ENCODE measurements at places on chromosomes 4 and X.

DNA sequence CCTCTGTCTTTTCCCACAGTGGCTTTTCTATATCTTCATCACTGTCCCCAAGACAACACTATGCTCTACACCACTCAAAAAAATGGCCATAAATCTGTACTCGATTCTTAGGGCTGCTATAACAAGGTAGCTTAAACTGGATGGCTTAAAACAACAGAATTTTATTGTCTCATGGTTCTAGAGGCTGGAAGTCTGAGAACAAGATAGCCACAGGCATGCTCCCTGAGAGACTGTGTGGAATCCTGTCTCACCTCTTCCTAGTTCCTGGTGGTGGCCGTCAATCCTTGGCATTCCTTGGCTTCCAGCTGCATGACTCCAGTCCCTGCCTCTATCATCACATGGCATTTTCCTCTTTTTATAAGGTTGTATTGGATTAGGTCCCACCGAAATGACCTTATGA, 70.7 kb upstream of the DCLK2 start:
- DNase-seq = no peak

- no peak for DNase-seq
These were observed 61.2 kb downstream of the ENOX2 start for GRCh38 chrX:130841776-130842175.

DNA sequence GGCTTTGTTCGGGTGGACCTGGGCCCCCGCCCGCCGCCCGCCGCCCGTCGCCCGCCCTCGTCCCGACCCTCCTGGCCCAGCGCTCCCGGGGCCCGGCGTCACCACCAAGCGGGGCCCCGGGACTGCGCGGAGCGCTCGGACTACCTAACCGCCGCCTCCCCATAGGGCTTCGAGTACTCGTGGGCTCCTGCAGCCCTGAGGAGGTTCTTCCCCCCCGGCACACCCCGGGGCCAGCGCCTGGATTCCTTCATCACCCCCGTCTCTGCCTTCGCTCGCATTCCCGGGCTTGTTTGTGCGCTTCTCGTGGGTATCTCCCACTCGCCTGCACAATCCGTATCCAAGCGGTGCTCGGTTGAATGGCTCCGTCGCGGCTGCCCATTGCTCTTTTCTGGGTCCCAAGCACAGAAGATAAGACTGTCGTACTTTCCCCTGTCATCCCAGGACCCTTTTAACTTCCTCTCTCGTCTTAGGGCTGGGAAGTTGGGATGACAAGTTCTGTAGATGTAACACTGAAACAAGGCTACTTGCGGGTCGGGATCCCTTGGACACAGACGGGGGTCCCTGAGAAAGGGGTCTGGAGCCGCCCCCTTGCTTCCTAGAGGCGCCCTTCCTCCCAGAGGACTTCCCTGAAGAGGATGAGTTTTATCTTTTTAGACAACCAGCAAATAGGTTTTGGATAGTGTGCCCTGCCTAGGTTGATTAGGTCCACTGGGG, 565 bp downstream of the MOB1B start:
- DNase-seq = peak; percentile 2

DNA sequence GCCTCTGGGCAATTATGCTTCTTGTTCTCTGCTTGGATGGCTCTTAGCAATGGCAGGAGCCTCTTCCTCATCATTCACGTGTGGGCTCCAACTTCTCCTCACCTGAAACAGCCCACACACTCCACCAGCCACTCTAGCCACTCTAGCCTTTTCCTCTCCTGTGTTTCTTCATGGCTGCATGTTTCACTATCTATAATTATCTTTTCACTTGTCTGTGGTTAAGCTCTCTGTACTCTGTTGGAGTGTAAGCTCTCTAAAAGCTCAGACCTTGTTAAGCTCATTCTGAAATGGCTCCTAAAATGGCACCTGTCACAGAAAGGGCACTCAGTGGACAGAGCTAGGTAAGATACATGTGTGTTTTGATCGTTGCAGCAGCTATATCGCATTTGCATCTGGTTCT, 80.0 kb downstream of the SH3KBP1 start:
- no peak for DNase-seq

- no peak for DNase-seq
These were observed 38.8 kb downstream of the MSN start for GRCh38 chrX:65706041-65706828.

GRCh38 chr4:86554646-86555045, 39.5 kb upstream of the PTPN13 start:
- DNase-seq = no peak

DNA sequence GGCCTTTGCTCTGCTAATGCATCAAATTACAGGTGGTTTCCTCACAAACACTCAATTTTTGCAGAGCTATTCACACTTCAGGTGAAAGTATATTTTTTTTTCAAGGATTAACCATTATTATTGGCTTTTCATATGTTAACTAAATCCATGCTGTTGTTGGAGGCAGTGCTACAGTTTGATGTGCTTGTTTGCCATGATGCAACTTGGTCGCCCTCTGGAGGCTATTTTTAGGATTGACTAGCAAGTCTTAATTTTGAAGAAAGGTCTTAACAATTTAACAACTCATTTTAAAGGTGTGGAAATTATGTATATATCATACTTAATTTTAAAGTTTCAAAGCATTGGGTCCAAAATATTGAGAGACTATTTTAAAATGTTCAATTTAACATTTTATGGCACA, 168.8 kb upstream of the FAM47A start:
- DNase-seq = no peak

DNA sequence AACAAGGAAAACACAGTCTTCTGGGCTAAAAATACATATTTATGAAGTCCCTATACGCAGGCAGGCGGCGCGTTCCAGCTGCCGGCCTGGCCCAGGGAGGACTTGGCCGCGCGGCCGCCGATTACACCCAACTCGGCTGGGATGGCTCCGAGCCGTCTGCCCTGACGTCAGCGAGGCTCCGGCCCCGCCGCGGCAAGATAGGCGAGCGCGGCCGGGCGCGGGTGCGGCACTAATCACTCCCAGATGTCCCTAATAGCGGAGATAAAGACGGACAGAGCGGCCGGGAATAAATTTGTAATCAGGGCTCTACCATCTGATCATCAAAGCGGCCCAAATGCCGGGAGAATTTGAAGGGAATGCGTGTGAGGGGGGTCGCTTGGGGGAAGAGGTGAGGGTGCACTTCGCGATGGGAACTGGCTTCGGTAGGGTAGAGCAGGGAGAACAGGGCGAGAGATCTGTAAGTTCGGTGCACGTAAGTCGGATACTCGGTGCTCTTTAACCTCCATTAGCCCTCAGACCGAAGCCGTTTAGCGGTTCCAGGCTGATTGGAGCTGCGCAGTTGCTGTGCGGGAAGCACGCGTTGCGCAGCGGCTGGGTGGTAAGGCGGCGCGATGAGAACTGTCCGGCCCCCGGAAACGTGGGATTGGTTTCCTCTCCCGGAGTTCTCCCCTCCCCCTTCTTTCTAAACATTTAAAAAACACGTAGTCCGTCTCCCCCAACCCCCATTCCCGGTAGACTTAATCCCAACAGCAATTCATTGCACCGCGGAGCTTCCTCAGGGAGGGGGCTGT, 7.7 kb downstream of the HAND2 start:
- DNase-seq = no peak

DNA sequence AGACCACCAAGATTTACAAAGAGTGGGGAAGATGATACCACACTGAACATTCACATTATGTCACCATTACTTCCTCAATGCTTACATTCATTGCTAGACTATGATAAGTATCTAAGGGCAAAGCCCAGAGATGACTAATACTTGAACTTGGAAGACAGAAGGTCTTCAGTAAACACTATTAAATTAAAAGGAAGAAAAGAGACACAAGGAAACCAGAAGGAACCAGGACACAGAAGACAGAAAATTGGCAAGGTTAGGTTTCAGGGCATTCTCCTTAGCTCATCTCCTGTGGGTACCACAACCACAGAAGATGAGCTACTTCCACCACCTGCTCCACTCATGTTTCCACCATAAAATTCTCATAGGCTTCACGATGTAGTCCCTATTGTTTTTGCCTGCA, 64.9 kb downstream of the NLGN4X start:
- DNase-seq = no peak

- no peak for DNase-seq
These were observed 69.4 kb upstream of the GUCY1A1 start for GRCh38 chr4:155597281-155597680.

DNA sequence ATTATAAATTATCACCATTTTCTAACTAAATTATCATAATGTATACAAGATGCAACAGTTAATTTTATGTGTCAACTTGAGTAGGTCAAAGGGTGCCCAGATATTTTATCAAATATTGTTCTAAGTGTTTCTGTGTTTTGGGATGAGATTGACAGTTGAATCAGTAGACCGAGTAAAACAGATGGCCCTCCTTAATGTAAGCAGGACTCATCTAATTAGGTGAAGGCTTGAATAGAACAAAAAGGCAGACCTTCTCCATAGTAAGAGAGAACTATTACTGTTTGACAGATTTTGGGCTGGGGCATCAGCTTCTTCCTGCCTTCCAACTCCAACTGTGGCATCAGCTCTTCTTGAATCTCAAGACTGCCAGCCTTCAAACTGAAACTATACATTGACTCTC, 185.8 kb downstream of the TRAM1L1 start:
- no peak for DNase-seq

- no peak for DNase-seq
These were observed 103.1 kb downstream of the PHEX start for GRCh38 chrX:22135171-22135711.

- DNase-seq = no peak
These were observed 102.3 kb downstream of the ADRA2C start for GRCh38 chr4:3868211-3869173.
